ENCODE measurements at places on chromosomes 16 and 17.

GRCh38 chr16:78609402-78610274 lies 510.2 kb downstream of the WWOX start:
- DNase-seq, result no peak

- no peak for DNase-seq
These were observed 668.2 kb downstream of the CDH11 start for GRCh38 chr16:64453646-64454045.

DNA sequence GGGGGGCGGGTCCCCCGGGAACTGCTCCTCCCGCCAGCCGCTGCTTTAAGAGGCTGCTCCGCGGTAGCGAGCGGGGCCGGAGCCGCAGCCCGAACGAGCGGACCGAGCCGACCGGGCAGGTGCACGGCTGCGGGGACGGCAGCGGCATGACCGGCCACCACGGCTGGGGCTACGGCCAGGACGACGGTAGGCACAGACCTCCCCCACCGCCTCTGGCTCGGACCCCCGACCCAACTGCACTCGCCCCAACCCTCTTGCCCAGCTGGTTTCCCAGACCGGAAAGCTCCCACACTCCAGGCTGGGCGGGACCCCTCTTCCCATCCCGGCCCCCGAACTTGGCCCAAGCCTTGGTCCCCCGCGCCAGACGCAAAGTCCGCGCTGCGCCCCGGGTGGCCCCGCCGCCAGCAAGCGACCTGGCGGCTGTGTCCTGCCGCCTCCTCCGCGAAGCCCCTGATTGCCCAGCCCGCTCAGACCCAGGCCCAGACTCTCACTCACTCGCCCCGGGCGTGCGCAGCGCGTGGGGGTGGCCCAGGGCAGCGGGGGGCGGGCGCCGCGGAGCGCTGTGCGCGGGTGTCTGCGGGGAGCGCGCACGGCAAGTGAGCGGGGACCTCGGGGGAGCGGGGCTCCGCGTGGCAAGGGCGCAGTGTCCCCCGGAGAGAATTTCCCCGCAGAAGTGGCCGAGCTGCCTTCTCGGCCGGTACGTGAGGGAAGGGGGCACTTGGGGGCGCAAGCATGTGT lies at the start of gene CA7:
TSS of gene CA7 (plus strand) at position 73 of the 738 bp plus-strand sequence. CDS start at position 147, 74 bp downstream.
- no peak for DNase-seq

- peak; percentile 24 for DNase-seq
These were observed 109.9 kb downstream of the GNAO1 start for GRCh38 chr16:56300891-56301850.

DNA sequence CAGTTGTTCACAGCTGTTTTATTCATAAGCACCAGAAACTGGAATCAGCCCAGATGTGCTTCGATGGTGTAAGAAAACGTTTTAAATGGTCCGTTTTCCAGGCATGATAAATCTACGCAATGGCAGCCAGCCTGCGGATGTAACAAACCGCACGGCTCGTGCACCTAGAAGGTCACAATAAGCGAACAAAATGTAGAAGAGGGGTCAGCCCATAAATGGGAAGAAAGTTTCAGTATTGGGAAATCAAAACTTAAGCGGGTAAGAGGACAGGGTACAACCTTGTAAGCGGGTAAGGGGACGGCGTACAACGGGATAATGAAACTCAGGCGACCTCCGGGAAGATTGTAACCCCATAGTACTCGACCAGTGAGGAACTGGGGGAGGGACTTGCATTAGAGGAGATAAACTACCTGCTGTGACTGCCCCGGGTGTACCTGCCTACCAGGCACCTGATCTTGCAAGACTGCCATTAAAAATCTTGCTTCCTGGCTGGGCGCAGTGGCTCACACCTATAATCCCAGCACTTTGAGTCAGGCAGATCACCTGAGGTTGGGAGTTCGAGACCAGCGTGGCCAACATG lies 66.6 kb downstream of the ANKRD11 start:
- DNase-seq, result no peak

- DNase-seq, result no peak
These were observed 46.1 kb downstream of the KCNJ16 start for GRCh38 chr17:70121126-70121525.

DNA sequence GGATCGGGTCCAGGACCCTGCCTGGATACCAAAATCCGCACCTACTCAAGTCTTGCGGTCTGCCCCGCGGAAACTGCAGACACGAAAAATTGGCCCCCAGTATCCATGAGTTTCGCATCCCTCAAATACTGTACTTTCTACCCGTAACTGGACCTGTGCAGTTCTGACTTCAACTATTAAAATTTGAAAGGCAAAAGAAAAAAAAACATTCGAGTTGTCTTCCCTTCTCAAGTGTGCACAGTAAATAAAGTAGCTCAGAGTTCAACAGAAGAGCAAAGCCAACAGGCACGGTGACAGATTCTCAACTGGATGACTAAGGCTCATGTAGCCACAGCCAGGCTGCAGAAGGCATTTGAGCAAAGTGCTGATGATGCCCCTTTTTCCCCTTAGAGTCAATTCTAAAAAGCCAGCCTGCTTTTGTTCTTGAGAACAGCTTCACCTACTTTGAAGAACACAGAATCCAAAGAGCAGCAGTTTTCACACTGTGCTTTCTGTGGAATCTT lies 32.5 kb downstream of the MARF1 start:
- DNase-seq, result no peak

GRCh38 chr17:39116224-39116623 lies 35.2 kb downstream of the PLXDC1 start:
- DNase-seq, result no peak

GRCh38 chr16:4026854-4027253 lies 89.4 kb downstream of the ADCY9 start:
- no peak for DNase-seq

GRCh38 chr16:10660950-10661635 lies 33.6 kb downstream of the TEKT5 start:
- DNase-seq, result no peak

GRCh38 chr17:17492085-17492484 lies 4.1 kb downstream of the RASD1 start:
- DNase-seq, result no peak

DNA sequence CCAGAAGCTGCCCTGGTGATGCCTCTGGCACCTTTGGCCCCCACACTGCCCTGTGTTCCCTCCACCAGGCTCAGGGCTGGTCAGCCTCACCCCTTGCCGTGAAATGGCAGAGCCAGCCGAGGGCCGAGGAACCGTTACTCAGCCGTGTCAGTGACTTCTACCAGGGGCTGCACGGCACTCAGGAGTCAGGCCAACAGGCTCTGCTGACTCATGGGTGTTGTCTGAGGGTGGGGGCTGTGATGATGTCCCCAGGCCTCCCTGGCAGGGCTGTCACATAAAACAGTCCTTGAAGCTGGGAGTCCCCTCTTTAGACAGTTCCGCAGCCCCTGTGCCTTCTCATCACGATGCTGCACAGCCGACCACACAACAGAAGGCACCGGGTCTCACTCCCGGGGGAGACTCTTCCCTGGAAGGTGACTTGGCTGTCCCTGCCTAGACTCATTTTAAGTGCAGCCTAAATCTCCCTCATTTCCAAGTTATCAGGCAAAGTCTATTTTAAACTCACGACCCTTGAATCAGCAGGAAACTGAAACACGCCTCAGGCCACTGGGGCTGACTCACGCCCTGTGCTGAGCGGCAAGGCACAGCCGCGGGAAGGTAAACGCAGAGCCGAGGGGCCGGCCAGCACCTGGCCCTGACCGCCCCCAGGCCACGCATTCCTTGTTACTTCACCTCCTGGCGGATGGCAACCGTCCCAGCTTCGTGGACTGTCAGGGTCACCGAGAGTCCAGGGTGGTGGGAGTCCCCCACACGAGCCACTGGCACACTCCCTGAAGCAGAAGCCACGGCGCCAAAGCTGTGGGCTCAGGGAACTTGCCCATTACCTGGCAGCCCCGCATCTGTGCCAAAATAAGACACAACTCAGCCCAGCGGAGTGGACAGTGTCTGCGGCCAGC lies 102.6 kb downstream of the ZNF778 start:
- no peak for DNase-seq

DNA sequence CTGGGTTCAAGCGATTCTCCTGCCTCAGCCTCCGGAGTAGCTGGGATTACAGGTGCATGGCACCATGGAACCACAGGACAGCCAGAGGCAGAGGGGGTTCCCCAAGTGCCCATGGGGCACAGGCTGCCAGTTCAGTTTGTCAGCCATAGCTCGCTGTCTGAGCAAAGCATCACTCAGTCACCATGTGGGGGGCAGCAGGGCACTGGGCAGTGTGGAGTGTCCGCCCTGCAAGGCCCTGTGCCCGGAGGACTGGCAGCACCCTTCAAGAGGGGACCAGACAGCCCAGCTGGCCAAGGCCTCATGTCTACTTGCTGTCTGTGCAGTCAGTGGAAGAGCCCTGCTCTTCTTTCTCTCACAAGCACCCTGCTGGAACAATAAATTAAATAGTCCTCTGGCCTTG lies 6.4 kb downstream of the ALYREF start:
- no peak for DNase-seq

DNA sequence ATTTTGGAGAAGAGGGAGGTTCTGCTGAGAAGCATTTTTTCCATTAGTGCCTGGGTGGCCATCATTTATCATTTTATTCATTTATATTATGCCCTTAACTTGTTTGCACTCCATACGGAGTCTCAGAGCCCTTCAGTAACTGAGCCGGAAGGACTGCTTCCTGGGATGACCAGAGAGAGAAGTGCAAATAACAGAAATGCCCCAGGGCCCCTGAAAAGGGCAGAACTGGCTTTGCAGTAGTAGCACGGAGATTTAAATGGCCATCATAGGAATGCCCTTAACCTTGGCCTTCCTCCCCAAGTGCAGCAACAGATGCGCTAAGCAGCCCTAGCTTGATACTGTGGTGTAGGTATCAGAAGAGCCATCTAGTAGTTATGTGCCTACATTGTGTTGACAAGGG lies 58.5 kb downstream of the NUP93 start:
- no peak for DNase-seq

DNA sequence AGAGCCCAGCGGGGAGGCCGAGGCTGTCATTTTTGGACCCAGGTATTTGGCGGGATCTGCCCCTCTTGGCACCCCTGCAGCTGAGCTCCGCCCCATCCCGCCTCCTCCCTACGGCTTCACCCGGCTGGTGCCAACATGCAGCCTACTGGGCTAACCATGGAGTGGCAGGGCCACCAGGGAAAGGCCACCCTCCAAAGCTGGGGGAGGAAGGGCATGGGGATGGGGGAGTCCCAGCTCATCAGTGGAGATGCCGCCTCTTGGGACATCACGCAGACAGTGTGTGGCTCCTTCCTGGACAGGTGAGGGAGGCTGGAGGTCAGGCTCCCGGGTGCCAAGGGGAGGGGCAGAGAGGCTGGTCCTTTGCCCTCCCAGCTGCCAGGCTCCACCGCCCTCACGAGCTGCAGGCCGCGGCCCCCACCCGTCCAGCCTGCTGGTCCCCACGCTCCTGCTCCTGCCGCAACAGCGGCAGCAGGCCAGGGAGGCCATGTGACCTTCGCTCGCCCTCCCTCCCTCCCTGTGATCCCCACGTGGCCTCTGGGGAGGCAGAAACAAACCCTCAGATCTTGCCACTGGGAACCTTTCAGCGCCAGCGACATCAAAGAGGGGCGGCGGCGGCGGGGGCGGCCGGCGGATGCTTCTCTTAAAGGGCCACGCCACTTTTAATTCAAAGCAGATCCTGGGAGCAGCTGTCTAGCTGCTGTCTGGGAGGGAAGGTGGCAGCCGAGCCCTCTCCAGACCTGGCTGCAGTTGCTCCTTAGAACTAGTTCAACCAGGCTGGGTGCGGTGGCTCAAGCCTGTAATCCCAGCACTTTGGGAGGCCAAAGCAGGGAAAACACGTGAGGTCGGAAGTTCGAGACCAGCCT lies 6.8 kb upstream of the NOTUM start:
- peak; percentile 75 for DNase-seq

GRCh38 chr17:63974594-63975192 lies 2.0 kb upstream of the SCN4A start:
- DNase-seq, result no peak

DNA sequence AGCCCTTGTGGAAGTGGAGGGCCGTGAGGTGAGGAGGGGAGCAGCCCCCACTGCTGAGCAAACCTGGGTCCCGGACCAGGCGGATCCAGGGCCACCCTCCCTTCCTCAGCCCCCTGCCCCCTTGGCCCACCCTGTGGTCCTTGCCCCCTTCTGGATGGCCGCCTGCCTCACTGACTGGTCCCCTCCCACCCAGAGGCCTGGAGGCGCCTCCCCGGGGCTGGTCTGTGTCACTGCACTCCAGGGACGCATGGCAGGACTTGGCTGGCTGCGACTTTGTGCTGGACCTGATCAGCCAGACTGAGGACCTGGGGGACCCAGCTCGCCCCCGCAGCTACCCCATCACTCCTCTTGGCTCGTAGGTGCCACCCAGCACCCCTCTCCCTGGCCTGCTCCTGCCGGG lies 19.2 kb upstream of the SMIM5 start:
- no peak for DNase-seq

GRCh38 chr16:27759301-27759871 lies 209.4 kb downstream of the KATNIP start:
- DNase-seq, result no peak

DNA sequence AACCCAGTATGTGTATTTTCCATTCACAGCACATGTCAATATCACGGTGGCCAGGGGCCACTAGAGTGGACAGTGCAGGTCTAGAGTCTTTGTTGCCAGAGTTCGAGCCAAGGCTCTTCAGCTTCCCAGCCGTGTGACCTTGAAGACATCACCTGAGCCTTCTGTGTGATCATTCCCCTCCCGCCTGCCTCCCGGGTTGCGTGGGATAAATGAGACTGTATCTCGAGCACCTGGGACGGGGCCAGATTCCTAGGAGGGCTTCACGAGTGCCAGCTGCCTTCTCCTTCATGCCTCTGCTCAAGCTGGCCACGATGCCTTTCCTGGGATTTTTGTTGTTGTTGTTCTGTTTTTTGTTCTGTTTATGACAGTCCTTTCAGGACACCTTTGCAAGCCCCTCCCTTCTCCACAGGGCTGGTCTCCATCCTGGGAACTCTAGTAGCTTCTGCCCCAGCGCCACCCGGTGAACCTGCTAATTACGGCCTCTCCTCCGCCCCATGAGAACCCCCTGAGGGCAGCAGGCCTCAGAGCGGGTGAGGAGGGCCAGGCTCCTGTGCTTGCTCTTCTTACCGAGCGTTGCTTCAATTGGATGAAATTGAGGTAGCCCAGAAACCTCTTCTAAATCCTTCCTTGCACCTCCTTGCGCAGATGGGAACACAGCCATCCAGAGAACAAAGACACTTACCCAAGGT lies 3.9 kb downstream of the SPNS2 start:
- DNase-seq, result no peak

GRCh38 chr17:11242411-11242810 lies 1.4 kb downstream of the SHISA6 start:
- DNase-seq, result no peak
